ENCODE measurements at places on chromosomes 1 and 21. TPM values are rescaled to one million over a fixed set of nuclear protein-coding genes. Genes with fewer than 3 reads are reported as not detected.

GRCh38 chr1:62435231-62436038 is 1.4 kb upstream of the USP1 start:
- peak; percentile 18 for DNase-seq

- DNase-seq, result no peak
Observed at GRCh38 chr1:209427277-209427676, 156.2 kb upstream of the CAMK1G start.

DNA sequence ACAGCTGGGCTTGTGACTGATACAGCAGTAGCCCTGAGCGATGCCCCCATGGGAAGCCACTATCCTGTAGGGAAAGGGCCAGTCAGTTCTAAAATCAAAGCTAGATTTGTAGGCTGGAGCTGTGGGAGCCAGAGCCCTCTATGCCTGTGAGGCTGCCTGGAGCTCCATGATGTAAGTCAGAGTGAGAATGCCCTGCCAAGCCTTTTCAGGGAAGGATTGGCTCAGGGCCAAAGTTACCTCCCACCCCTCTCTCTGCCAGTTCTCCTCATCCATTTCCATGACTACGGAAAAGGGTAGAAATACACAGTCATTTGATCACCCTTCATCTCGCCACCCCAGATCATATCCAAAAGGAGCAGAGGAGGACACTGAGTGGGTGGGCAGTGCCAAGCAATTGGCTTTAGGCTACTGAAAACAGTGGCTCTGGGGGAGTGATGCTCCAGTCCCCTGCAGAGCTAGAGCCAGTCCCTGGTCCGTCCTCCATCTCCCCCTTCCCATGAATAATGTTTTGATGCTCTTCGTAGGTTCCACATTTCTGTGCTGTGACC is 59.5 kb upstream of the KCNA3 start:
- no peak for DNase-seq

DCST2 gene
- not detected for total RNA-seq

- DNase-seq, result no peak
Observed at GRCh38 chr1:68442822-68443556, 6.8 kb downstream of the RPE65 start.

GRCh38 chr1:172269084-172269483 is 151.4 kb upstream of the C1orf105 start:
- DNase-seq, result no peak

RNF186 gene
- total RNA-seq, result 0.36 TPM

PDZK1 gene
- total RNA-seq, result 0.89 TPM

LDLRAD1 gene
- total RNA-seq, result not detected

BEND5 gene
- total RNA-seq, result 21.0 TPM

GRCh38 chr1:111448482-111448917 is 556 bp downstream of the WDR77 start:
- no peak for DNase-seq

VAV3 gene
- 2.4 TPM for total RNA-seq

TCHH gene
- 0.12 TPM for total RNA-seq

- DNase-seq, result no peak
Observed at GRCh38 chr21:45408271-45408791, 3.4 kb downstream of the COL18A1 start.

ADPRS gene
- total RNA-seq, result 52.2 TPM

GRCh38 chr21:35506352-35506751 is 457.2 kb upstream of the RUNX1 start:
- DNase-seq, result no peak

DNA sequence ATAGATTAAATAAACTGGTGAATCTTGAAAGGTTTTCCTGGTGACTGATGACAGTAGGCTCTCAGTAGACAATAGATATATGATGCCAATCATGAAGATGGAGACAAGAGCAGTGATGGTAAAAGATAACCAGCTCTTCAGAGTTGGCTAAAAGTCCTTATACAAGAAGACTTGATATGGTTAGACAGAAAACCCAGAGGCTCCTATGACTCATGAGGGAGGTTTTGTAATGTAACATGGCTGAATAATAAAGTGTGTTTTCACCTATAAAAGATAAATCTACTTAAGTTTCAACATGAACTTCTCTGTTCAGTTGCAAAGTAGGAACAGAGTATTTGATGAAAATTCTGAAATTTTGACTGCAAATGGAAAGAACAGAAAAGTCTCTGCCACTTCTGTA is 12.7 kb upstream of the CRNN start:
- no peak for DNase-seq

- DNase-seq, result no peak
Observed at GRCh38 chr1:195472291-195472690, 1135.9 kb downstream of the KCNT2 start.

DNA sequence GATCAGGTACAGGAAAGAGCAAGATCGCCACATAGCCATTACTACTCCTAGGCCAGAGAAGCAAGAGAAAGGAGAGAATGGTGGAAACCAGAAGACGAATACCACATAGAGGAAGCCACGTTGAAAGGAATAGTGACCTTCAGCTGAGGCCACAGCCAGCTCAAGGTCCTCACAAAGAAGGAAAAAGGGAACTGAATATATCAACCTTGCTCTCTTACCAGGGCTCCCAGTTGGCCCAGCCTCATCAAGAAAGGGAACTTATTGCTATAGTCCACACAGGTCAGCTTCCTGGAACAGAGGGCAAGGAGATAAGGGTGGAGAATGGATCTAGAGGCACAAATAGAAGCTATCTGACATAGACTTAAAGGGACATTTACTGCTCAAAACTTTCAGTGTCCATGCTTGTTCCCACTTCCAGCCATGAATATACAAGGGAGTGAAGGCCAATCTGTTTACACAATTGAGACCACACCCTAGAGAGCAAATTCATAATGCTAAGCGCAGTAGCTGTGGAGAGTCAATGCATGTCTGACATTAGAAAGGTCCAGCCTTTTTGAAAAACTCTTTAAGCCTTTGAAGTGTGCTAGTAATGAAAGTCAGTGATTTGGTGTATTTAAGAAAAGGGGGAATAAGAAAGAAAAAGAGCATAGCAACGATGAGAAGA is 120.7 kb upstream of the ZC3H11B start:
- DNase-seq, result no peak

DNA sequence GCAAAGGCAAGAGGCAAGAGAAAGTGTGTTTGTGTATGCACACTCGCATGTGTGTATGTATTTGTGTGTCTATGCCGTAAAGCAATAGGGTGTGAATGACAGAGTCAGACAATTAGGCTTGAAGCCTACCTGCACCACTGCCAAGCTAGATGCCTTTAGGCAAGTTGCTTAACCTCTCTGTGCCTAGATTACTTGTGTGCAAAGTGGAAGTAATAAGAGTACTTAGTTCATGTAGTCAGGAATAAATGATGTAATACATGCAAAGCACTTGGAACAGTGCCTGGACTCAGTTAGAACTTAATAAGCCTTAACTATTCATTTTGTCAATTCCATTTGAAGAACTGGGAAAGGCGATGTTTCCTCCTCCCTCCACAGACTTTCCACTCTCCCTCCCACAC is 31.7 kb downstream of the LAMB3 start:
- no peak for DNase-seq

AGO3 gene
- 32.6 TPM for total RNA-seq

DNA sequence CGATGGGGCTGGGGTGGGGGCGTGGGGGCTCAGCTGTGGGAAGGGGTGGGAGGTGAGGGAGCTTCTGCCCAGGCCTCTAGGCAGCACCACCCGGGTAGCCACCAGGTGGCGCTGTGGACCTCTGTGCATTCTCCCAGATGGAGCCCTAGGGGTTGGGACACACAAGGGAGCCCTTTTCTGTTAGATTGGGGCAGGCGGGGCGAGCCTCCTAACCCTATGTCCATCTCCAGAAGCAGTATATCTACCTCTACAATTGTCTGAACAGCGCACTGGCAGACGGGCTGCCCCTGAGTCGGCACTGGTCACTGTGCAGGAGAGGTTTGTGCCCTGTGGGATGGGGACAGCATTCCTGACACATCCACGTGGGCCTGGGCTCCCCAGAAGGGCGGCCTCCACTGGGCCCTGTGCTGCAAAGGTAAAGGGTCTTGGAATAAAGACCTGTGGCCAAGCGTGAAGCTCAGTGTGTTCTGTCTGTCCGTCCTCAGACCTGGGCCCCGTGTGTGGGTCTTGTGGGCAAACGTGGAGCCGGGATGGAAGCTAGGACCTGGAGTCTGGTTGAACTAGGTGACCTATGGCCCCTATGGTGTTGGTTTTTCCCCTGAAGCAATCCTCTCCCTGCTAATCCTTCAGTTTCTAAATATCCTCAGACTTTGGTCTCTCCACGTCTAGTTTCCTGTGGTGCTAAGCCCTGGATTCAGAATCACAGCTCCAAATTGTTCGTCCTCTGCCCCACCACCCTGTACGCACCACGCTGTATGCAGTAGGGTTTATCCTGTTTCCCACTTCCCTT is 4.4 kb upstream of the LGR6 start:
- DNase-seq, result peak; percentile 84

TRIM67 gene
- not detected for total RNA-seq

Data from ovary (tissue), 10 donors.